ENCODE measurements at places on chromosomes 1 and 21.

DNA sequence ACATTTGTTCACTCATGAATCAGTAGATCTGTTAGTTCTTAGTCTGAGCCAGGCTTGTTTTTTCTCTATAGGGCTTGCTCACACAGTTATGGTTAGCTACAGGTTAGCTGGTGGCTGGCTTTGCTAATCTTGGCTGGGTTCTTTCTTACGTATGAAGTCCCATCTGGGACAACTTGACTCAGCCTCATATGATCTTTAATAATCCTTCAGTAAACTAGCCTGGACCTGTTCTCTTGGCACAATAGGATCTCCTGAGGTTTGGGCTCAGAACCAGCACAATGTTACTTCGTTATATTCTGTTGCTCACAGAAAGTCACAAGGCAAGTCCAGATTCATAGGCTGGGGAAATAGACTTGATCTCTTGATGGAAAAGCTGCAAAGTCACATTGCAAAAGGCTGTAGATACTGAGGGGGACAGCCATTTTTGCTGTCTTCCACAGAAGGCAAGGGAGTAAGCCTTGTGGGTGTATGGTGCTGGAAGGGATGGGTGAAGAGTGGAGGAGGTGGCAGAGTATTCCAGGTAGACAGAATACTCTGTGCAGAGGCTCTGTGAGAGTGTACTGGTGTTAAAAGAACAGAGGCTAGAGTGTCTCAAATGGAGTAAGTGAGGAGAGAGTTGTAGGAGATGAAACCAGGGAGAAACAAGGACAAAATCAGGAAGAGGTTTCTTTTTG lies 24.4 kb downstream of the EFCAB7 start:
- peak; percentile 96 for DNase-seq

DNA sequence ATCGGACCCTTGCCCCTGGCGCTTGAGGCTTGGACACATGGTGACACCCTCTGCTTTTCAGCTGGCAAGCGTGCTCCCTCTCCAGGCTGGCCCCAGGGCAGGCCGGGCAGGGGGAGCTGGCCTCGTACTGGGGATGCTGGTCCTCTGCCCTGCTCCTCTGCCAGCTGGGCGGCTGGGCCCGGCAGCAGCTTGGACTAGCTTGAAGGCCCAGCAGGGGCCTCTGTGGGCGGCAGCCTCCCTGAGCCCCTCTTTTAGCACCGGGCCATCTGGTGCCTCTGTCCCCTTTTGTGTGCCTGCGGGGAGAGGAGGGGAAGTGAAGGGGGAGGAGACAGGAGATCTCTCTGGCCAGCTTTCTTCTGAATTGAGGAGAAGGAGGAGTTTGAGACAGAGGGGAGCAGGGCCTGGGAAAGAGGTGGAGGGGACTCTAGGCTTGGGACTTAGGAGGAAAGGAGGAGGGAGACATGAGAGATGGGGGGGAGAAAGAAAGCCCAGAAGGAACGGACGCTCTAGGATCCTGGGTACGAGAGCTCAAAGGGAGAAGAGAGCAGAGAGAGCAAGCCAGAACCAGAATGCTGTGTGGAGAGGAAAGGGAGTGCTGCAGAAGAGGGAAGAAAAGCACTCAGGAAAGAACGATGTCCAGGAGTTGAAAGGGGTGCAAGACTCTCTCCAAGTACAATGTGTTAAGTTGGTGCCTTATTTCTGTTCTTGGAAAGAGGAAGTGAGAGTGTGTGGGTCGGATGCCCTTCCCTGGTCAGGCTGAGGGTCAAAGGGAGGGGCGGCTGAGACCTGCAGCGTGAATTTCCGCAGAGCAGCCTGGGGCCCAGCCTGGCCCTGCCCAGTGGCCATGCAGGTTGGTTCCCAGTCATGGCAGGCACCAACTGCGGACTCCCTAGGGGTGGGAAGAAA lies 40.3 kb downstream of the IER5 start:
- DNase-seq: no peak

- peak; percentile 20 for DNase-seq
These were observed 40.7 kb upstream of the SCMH1 start for GRCh38 chr1:41282679-41283317.

DNA sequence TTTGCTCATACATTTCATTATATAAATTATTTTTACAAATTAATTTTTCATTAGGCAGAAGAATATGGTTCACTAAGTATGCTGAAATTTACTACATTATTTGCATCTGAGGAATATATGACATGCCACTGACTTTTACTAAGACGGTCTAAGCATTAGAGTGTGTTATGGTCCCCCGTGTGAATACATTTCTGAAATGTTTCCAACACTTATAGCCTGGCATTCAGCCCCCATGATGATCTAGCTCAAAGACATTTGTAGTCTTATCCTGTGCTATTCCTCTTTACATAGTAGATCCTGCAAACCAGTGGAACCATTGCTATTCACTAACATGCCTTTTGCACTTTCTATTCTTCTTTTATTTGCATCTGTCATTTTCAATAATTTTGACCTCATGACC lies 1878.0 kb downstream of the MRPL39 start:
- no peak for DNase-seq

- DNase-seq: no peak
These were observed 25.9 kb upstream of the KCNA2 start for GRCh38 chr1:110631836-110632620.

DNA sequence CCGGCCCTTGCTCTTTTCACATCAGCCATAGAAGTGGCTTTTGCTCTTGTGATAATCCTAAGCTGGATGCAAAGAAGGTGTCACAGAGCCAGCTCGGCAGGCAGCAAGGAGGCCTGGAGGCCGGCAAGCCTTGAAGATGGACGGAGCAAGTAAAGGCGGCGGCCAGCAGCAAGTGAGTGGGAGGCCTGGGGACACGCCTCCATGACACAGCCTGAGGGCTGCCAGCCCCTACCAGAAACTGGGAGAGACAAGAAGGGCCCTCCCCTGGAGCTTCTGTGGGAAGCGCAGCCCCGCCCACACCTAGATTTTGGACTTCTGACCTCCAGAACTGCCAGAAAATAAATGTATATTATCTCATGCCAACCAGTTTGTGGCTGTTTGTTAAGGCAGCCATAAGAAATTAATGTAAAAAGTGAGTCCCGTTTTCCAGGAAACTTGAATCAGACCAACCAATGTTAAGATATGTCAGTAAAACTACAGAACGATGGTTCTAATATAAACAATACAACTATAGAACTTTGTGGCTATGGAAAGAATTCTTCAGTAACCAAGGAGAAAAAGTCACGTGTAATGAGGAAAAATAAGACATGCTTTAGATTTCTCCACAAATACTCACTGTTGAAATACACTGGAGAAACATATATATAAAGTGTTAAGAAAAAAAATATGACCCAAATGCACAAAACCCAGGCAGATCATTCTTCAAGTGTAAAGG lies 49.9 kb downstream of the BACE2 start:
- peak; percentile 79 for DNase-seq
